Spleen (tissue), 13 donors: ENCODE measurements at places on chromosomes 12 and 14. TPM values are rescaled to one million over a fixed set of nuclear protein-coding genes. Genes with fewer than 3 reads are reported as not detected.
A peak's percentile ranks its signal among the peaks of the same experiment; 100 is the strongest.

GRCh38 chr12:93016752-93017350 lies 87.8 kb upstream of the EEA1 start:
- no peaks in the 10 kb centered on the region for H3K36me3 ChIP-seq
- no peaks in the 10 kb centered on the region for H3K4me1 ChIP-seq
- no peak overlapping the region for H3K27ac ChIP-seq
- no peak overlapping the region for H3K4me3 ChIP-seq
- H3K27me3 ChIP-seq = no peaks in the 10 kb centered on the region
- DNase-seq = no peak

GRCh38 chr12:104480826-104481440 lies 24.2 kb downstream of the CHST11 start:
- no peaks in the 10 kb centered on the region for H3K27me3 ChIP-seq
- H3K4me1 ChIP-seq = peaks cover 96% of the 10 kb centered on the region
- DNase-seq = peak; percentile 87

DNA sequence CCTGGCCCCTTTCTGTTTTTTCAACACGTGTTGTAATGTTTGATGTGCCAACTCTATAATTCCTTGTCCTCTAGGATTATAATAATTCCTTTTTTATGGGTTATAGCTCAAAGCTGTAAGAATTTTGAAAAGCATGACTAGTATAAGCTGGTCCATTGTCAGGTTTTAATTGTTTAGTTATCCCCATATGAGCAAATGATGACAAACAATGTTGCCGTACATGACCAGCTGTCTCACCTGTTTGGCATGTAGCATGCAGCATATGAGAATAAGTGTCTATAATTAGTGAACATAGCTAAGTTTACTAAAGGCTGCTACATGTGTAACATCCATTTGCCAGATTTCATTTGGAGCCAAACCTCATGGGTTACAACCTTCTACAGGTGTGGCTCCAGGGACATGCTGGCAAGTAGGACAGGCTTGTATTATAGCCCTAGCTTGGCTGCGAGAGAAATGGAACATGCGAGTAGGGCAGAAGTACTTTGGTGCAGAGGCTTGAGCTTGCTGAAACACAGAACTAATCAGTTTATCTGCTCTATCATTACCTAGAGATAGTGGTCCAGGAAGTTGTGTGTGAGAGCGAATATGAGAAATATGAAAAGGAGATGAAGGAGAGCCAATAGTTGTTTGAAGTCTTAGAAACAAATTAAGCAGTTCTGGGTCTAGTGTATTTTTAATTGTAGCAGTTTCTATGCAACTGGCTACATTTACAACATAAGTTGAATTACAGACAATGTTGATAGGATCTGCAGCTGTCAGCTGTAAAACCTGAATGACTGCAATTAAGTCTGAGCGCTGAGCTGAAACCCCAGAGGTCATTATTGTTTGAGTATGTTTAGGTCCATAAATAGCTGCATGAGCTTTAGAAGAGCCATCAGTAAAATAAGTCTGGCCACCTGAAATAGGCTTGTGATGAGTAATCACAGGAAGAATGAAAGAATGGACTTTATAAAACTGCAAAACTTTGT lies 22.6 kb upstream of the MAPKAPK5 start:
- H3K4me3 ChIP-seq = no peak overlapping the region
- H3K27me3 ChIP-seq = no peaks in the 10 kb centered on the region
- H3K36me3 ChIP-seq = no peaks in the 10 kb centered on the region
- no peak for DNase-seq

- DNase-seq = no peak
- H3K36me3 ChIP-seq = no peaks in the 10 kb centered on the region
- no peaks in the 10 kb centered on the region for H3K27me3 ChIP-seq
- peak overlapping the region; percentile 53 for H3K27ac ChIP-seq
- peaks cover 86% of the 10 kb centered on the region for H3K4me1 ChIP-seq
Observed at GRCh38 chr14:77607741-77608302, 8.6 kb downstream of the SPTLC2 start.

Gene CLEC1B
- total RNA-seq = 2.4 TPM

Gene C14orf39
- total RNA-seq = not detected

Gene KCNJ8
- 4.5 TPM for total RNA-seq

- H3K27me3 ChIP-seq = no peaks in the 10 kb centered on the region
- peak overlapping the region; percentile 96 for H3K27ac ChIP-seq
- no peaks in the 10 kb centered on the region for H3K36me3 ChIP-seq
- DNase-seq = peak; percentile 94
Observed at GRCh38 chr14:73759183-73759713, 45.1 kb upstream of the PNMA1 start.

DNA sequence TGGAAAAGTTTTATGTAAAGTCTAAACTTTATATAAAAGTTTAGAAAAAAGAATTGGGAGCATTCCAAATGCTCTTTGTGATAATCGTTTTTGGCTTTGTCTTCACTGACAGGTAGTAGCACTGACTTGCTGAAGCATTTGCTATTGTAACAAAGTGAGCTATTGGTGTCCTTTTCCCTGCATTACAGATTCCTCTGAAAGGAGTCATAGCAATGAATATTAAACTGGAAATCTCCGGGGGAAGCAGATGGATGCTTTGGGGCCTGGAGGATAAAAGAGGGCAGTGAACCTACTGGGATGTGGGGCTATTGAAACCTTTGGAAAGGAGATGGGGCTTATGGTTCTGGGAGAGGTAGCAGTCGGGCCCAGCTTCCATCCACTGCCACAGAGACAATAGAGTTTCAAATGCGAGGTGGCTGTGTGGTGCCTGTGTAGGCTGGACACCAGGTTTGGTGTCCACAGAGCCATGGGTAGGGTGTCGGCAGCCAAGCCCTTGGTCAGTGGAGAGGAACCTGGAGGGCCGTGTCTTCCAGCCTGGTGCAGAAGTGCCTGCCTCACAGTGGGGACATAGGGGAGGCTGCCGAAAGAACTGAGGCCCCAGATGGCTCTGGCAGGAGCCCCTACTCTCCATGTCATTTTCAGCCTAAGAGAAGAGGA lies 10.1 kb downstream of the GSG1 start:
- H3K4me3 ChIP-seq = no peak overlapping the region
- H3K27me3 ChIP-seq = no peaks in the 10 kb centered on the region
- no peak for DNase-seq
- H3K27ac ChIP-seq = no peak overlapping the region

GRCh38 chr14:35492569-35493014 lies 41.4 kb upstream of the INSM2 start:
- no peaks in the 10 kb centered on the region for H3K36me3 ChIP-seq
- DNase-seq = no peak
- H3K27me3 ChIP-seq = no peaks in the 10 kb centered on the region
